NCI-H524 treated with DMSO at 0.1 percent for 48 hours (cell line): ENCODE measurements at places on chromosomes 12 and 14.

DNA sequence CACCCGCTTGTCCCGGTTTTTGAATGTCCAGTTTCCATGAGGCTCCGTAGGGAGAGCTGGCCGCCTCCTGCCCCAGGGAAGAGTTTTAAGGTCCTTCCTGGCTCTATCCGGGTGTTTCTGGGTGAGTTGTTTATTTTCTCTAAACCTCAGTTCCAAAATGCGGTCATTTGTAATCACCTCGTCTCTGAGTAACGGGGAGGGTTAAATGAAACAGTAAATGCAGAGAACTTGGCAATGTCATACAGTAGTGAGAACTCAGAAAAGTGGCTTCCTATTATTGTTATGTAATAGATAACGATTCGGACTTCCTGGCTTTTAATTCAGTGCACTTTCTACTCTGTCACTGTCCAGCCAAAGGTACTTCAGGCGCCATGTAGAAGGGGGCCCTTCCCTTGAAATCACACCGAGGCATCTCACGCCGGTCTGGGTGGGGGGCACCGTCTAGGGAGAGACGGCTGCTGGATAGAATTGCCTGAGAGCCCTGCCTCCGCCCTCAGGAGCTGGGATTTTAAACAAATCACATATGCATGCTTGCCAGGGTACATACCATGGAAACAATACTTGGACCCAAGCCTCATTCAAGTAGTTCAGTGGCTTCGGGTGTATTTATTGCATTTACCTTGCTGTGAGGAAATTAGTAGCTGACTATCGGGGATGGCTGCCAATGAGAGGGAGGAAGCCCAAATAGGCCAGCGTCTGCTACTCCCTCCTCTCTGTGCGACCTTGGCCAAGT, 26.4 kb downstream of the NOS1 start:
- DNase-seq = no peak

- no peak for DNase-seq
Measured at GRCh38 chr12:91620422-91620821, 437.8 kb upstream of the DCN start.

DNA sequence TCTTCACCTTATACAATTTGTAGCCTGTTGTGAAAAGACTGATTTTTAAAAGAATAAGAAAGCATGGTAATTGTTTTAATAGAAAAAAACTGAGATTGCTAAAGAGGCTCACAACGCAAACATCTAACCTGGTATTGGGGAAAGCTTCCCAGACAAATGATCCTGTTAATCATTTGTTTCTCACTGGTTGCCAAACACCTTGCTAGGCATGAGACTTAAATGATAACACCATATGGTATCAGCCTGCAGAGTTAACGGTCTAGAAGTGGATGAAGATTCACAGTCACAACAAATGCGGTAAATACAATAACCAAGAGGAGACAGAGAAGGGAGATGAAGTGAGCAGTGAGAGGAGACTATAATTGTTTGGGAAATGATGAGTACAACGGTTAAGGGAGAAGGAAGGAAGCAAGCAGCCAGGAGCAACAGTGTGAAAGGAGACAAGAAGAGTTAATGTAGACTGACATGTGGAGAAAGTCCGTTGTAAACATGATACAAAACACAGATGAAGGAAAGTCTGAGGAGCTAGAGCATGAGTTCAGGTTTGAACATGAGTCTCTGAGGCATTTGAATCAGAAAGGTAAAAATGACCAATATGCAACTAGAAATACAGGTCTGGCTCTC, 19.8 kb downstream of the GXYLT1 start:
- peak; percentile 72 for DNase-seq

DNA sequence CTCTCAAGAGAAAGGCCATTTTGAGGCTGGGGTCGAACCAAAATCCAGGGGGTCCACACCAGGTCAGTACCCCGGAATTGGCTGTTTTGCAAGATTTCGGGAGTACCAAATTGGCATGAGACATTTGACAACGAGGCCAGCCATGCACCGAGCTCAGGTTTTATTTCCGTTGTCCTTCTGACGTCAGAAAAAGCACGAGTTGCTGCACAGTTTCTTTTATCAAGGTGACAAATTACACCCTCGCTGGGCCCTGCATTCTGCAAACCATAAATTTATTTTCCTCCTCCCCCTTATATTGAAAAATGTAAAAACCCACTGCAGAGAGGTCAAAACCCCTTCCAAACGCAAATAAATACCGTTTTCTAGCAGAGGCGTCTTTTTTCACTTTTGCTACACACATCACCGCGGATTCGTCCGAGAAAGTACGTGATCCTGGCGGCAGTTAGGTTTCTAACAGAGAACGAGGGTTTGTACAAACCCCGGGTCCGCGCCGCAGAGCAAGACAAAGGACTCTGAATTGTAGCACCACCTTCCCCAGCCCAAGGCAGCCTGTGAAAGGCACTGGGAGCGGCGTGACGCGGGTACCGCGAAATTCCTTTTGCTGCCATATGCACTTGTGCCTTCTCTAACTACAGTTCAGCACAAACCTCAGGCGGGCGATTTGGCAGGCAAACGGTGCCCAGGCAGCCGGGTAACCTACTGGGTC, 1.8 kb downstream of the SLC38A1 start:
- no peak for DNase-seq

DNA sequence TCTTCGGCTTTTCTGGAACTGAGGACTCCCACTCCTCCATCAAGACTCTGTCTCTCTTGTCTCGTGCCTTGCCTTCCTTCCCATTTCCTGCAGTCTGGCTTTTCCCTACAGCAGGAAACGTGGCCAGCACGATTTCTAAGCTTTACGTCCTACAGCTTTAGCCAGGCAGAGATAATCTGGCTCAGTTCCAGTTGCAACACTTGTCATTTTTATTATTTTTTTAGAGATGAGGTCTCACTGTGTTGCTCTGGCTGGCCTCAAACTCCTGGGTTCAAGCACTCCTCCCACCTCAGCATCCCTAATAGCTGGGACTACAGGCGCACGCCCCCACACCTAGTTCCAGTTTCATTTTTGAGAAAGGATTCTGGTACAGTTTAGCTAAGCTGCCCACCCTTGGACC, 19.9 kb downstream of the CALM1 start:
- no peak for DNase-seq

DNA sequence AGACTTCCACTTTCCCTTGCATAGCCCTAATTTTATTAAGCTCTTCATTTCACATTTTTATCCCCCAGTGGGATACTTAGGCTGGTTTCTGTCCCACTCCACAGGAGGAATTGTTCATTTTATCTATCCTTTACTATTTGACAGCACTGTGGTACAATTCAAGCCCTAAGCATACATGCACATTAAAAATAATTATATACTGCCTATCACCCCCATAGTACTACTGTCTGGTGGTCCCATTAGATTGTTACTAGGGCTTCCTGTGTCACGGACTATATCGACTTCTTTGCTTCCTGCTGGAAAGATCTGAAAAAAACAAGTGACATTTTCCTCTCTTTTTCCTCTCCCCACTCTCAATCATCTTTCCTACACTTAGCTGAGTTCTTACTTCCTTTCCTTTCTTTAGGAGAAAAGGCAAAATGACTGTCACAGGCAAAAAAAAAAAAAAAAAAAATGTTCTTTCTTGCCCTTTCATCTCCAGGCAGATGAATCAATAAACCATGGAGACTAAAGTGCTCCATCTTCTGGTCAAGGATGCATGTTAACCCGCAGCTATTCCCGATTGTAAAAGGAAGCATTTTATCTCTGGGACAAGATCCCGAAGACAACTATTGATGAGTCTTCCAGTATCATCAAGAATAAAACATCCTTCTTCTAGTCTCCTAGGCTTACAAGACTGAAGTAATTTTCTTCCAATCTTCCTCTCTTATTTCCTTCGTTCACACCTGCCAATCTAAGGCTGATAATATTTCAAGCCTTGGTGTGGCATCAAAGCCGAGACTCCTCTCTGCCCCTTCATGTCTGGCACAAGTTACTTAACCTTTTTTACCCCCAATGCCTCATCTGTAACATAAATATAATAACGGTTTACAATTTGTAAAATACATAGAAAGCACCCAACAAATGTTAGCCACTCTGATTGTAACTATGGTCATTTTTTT, 94.4 kb upstream of the PLEKHG7 start:
- DNase-seq = no peak

DNA sequence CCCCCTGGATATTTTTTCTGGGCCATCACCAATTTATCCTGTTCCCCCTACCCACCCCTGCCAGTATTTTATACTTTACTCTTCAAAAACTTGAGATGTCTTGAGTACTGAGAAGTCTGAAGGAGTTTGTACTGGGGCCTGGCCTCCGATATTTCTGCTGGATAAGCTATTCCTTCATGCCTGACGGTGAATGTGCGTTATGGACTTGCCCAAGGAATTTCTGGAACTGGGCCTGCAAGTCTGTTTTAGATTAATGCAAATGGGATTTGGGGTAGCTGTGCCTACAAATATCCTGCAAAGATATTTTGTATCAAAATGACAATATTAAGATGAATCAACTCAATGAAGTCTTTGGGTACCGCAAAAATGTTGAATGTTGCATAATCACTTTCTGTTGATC, at the start of gene PTCSC3:
Gene PTCSC3, minus strand, starts transcription at position 199 of the 400 bp plus-strand sequence.
- DNase-seq = no peak

DNA sequence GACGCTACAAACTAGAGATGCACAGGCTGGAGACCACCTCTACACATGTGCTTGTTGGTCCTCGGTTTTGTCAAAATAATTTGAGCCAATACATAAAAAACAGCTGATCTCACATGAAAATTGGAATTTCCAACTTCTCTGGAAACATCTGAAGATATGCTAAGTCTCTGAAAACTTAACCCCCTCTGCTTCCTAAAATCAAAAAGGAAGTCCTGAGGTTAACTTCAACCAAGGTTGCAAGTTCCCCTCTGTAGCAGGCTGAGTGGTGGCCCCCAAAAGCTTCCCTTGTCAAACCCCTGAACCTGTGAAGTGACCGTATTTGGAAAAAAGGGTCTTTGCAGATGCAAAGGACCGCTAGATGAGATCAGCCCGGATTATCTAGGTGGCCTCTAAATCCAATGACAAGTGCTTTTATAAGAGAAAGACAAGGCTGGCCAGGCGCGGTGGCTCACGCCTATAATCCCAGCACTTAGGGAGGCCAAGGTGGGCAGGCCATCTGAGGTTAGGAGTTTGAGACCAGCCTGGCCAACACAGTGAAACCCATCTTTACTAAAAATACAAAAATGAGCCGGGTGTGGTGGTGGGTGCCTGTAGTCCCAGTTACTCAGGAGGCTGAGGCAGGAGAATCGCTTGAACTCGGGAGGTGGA, 32.0 kb upstream of the VPS37B start:
- no peak for DNase-seq

GRCh38 chr14:62031504-62031903, 269.3 kb downstream of the SNAPC1 start:
- no peak for DNase-seq
